ENCODE measurements at places on chromosomes 11 and 22.

DNA sequence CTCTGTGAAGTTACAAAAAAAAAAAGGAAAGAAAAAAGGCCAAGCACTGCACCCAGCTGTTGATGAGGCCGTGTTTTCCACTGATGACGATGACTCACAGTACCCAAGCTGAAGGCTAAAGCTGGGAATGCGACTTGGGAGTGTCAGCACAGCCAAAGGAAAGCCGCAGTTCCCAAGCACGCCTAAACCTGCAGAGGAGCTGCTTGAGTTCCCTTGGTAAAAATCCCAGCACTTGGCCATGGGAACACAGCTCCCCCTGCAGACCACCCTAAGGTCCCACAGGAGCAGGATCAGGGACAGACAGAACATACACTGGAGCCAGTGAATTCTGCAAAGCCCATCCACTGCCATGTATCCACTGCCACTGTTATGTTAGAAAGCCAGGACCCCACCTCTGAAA lies 39.9 kb downstream of the SERGEF start:
- DNase-seq: no peak

GRCh38 chr11:8756201-8756600 lies 73.6 kb downstream of the RPL27A start:
- DNase-seq: no peak

GRCh38 chr22:17941471-17942406 lies 82.6 kb downstream of the MICAL3 start:
- no peak for DNase-seq

- no peak for DNase-seq
Measured at GRCh38 chr11:2234963-2235362, 35.4 kb downstream of the ASCL2 start.

DNA sequence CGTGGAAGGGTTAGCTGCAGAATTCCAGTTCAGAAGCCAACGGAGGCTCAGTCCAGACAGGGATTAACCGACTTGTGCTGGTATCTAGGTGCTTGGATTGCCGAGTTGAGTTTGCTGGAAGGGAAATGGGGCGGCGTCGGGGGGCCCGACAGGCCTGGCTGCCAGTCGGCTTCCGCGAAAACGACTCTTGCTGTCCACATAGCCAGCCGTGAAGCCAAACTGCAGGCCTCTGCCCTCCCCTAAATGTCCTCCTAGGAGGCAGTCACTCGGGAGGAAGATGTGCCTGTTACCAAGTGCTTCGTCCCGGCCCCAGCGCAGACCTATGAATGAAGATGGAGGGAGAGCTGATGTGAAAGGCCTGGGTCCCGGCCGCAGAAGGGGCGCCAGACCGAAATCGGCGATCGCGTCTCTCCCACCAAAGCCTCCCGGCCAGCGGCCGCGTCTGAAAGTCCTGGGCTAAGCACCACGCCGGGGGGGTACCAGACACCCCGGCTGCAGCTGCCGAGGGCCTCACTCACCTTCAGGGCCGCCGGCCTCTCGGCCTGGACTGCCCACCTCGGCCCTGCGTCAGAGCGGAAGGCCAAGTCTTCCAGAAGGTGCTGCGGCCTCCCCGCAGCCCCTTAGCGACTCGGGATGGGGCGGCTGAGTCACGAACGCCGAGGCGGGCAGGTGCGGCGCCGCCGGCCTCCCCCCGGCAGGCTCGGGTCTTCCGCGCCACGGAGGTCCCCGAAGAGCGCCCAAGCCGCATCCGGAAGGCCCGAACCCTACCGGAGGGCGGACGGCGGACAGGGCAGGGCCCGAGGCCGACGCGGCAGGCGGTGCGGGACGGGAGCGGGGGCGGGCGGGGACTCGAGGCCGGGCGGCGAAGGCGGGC lies 7.5 kb downstream of the DPAGT1 start:
- no peak for DNase-seq

DNA sequence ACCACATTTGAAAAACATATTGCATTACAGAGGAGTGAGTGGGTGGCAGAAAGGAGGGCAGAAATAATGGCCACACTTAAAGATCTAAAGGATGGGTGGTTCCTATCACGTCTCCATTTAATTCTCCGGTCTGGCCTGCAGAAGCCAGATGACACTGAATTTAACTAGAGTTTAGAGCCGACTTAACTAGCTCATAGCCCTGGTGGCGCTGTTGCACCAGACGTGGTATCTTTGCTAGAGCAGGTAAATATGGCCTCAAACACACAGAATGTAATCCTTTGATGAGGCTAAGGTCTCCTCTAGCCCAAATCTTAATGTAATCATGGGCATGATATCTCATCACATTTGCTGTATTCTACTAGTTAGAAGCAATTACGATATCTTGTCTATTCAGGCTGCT lies 51.5 kb upstream of the GAL start:
- DNase-seq: peak; percentile 22

- no peak for DNase-seq
Measured at GRCh38 chr11:119505861-119506260, 82.9 kb upstream of the THY1 start.

GRCh38 chr11:10747733-10748132 lies 3.3 kb upstream of the CTR9 start:
- DNase-seq: no peak

DNA sequence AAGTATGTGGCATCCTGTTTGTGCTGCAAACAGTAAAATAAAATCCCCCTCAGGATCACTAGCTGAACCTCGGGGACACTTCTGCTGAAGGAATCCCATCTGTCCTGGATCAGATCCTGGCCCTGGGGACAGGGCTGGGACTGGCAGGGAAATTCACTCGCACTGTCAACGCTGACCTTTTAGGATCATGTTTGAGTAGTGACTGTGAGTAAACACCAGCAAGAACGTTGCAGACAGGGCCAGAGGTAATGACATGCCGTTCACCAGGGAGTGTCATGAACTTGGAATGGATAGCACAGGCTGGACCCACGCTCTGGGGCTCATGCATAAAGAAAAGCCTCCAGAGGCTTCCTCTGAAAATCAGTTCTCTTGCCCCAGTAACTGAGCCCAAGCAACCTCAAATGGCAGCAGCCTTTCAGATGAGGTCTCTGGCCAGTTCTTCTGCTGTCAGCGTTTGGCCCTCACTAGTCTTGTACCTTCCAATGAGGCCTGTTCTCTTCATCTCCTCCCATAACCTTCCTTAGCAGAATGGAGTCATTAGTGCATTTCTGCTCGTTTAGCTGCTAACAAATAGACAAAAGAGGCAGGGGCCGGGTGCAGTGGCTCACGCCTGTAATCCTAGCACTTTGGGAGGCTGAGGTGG lies 51.0 kb upstream of the BARX2 start:
- DNase-seq: no peak

DNA sequence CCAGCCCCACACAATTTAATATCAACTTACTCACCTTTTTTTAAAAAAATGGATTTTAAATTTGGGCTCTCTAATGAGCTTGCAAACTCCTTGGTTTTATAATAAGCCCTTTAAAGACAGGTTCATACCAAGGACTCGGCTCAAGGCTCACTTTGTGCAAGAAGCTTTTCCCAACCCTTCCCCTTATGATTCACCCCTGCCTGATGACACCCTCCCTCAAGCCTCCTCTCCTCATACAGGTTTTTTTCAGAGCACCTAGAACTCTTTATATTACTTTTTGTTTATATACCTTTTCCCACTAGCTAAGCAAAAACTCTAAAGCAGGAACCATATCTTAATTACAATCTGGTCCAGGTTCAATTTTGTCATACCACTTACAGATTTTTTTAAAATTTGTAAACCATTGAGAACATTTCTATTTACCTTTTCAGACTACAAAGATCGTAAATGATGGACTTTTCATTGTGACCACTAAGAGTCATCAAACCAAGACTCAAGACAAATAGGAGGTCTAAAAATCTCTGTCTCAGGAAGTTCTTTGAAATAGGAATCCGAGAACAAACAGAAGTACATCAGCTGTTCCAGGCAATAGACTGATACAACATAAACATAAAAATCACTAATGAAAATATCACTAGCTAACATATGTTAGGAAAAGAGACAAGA lies 13.1 kb upstream of the EXPH5 start:
- no peak for DNase-seq

- peak; percentile 14 for DNase-seq
Measured at GRCh38 chr11:133082841-133083488, 449.3 kb downstream of the OPCML start.

DNA sequence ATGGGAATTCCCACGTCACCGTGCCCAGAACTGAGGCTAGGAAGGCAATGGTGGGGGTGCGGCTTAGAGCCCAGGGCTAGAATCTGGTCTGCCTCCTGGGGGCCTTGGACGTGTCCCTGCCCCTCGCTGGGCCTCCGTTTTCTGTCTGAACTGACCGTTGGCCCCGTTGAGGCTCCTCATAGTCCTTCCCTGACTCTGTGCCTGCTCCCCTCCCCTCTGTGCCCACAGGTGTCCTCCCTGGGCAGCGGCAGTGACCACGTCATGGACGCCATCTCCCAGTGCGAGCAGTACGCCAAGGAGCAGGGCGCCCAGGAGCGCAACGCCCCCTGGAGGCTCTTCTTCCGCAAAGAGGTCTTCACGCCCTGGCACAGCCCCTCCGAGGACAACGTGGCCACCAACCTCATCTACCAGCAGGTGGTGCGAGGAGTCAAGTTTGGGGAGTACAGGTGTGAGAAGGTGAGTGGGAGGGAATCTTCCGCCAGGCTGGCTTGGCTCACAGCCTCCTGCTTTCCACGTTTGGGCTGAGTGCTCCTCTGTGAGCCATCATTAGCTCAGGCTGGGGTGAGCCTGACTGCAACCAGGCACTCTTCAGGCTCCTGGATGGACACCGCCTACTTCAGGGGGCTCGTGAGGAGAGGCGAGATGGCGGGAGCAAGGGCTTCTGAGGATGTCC lies 63.9 kb downstream of the MYO7A start:
- DNase-seq: no peak

DNA sequence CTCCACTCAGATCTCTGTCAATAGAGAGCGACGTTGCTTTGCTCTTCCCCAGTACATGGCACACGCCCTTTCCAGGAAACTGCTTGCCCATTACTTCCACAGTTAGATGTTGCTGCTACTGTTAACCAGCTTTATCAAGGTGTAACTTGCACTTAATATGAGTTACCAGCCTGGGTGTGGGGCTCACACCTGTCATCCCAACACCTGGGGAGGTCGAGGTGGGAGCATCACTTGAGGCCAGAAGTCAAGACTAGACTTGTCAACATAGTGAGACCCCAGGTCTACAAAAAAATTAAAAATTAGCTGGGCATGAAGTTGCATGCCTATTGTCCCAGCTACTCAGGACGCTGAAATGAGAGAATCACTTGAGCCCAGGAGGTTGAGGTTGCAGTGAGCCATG lies 177.1 kb upstream of the B3GAT1 start:
- DNase-seq: no peak

- DNase-seq: no peak
Measured at GRCh38 chr22:24965822-24966626, 13.5 kb downstream of the KIAA1671 start.

GRCh38 chr11:35218956-35219355 lies 80.0 kb downstream of the CD44 start:
- DNase-seq: no peak

DNA sequence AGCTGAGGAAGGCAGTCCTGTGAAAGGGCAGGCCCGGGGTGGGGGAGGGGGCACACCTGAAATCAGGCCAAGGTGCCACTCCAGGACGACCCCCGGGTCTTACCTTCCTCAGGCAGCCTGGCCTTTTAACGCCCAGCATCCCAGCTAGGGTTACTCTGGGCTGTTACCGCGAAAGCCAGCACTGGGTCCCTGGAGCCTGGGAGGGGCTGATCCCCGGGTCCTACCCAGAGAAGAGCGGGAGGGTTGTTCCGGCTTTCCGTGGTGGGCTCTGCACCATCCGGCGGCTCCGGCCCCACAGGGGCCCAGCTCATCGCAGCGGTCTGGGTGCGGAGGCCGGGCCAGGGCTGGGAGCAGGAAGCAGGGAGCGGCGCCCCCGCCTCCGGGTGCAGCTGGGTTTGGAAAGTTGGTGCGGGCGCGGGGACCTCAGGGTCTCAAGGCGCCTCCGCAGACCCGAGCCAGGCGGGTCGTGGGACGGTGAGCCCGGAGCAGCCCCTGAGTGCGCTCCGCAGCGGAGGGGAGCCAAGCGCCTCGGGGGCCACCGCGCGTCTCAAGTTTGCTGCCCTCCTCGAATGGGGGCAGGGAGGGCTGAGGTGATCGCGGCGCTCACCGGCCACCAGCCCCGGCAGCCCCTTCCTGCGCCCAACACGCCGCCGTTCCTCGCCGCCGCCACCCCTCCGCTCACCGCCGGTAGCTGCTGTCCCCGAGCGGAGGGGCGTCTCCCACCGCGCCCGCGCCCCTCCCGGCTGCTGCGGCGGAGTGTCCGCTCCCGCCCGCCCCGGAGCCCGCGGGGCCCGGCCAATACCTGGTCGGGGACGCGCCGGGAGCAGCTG lies 831 bp downstream of the CHST1 start:
- no peak for DNase-seq

- no peak for DNase-seq
Measured at GRCh38 chr11:57207168-57207567, 25.4 kb downstream of the LRRC55 start.

DNA sequence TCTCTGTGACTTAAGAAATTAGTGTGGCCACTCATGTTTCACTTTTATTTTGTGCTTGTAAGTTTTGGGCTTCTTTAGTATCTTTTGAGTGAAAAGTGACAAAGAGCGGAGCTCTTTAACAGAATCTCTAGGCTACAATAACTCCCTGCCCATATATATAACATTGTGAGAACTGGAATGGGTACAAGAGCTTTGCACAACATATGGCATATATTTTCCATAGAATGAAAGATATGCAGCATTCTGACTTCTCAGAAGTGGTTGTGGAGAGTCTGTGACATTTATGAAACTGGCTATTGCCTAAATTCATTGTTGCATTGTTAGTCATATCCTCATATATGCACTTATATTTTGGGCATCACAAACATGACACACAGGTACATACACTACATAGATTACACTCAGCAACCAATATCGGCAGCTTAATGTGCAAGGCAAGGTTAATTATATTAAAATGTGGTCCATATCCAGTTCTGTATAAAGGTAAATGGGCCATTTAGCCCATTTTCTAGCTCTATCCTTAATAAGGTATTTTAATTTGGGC lies 1148.2 kb downstream of the FAM181B start:
- no peak for DNase-seq

GRCh38 chr11:47185305-47186075 lies 744 bp downstream of the PACSIN3 start:
- DNase-seq: no peak

DNA sequence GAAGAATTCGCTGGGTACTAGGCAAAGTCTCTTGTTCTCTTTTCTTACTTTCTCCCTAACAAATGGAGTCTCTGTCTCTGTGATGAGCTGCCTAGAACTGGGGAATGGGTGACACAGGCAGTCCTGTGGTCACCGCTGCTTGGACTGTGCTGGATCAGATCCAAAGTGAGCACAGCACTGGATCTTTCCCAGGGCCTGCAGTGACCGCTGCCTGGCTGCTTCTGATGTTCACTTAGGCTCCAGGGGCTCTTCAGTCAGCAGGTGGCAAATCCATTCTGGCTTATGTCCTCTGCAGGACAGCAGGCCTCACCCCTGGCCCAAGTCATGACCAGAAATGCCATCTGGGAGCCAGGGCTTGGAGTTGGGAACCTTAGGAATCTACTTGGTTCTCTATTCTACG lies 61.5 kb downstream of the EXT2 start:
- DNase-seq: no peak

DNA sequence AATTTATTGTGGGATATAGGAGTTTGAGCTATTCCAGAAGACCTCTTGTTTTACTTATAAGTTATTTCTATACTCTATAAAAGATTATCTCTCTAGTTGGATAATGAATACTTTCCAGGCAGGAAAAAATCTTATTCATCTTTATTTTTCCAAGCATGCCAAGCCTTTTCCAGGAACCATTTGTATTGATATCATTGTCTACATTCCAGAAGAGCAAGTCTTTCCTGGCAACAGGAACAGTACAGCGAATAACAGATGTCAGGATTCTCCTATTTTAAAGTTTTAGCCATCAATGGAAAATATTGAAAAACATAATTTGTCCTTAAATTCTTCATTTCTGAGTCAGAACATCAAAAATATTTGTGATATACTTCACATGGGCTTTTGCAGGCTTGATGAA lies 5.2 kb upstream of the NXPE1 start:
- no peak for DNase-seq
